ENCODE measurements at places on chromosomes 1 and 21.

- no peak for DNase-seq
Observed at GRCh38 chr1:216847397-216848036, 124.3 kb upstream of the ESRRG start.

DNA sequence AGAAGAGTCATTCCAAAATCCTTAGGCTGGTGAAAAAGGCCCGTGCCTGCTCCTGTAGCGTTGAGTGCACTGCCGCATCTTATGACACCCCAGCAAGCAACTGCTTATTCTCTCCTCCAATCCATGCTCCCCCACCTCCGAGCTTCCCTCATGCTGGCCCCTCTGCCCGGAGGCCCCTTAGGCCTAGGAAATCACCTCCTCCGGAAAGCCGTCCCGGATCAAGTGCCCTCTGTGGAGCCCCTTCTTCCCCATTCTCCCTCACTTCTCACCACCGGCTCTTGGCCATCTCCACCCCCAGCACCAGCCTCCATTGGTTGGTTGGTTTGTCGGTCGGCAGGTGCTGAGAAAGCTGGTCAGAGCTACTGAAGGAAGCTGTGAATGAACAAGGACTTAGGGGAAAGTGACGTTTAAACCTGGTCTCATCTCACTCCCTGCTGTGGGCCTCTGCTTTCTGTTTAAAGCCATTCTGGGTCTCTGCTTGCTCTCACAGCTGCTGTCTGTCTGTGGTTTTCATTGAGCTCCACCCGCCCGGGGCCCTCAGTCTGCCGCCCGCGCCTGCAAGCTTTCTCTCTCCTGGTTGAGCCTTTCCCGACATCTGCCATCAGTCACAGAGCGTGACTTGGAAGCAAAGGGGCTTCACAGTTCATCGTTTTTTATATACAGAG lies 122.2 kb downstream of the KCNN3 start:
- no peak for DNase-seq

- no peak for DNase-seq
Observed at GRCh38 chr21:42440187-42440792, 36.6 kb downstream of the UBASH3A start.

DNA sequence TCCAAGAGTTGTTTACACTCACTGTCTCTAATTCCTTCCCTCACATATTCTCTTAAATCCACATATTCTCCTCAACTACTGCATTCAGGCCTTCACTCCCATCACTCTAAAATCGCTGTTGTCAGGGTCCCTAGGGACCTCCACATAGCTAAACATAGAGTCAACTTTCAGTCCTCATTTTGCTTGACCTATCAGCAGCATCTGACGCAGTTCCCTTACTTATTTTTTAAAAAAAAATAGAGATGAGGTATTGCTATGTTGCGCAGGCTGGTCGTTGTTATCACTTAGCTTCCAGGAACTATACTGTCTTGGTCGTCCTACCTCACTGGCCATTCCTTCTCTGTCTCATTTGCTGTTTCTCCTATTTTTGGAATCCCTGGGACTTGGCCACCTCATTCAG lies 11.7 kb upstream of the PLEKHO1 start:
- DNase-seq, result no peak

DNA sequence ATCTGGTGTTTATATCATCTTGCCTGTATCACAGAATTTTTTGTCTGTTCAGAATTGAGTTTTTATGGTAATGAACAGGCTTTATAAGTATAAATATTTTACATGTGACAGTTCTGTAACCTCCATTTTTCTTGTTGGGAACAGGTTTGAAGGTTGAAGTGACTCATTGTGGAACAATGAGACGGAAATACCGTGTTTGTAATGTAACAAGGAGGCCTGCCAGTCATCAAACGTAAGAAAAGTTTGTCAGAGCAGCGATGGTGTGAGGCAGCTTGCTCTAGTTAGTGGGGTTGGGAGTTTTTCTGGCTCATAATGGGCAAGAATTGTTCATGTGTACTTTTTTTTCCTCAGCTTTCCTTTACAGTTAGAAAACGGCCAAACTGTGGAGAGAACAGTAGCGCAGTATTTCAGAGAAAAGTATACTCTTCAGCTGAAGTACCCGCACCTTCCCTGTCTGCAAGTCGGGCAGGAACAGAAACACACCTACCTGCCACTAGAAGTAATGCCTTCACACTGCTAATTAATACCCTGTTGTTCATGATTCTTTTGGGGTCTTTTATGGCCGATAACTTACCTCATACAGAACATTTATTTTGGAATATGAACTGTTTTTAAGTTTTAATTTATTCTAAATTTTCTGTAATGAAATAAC lies 75.2 kb upstream of the TEKT2 start:
- DNase-seq, result no peak

DNA sequence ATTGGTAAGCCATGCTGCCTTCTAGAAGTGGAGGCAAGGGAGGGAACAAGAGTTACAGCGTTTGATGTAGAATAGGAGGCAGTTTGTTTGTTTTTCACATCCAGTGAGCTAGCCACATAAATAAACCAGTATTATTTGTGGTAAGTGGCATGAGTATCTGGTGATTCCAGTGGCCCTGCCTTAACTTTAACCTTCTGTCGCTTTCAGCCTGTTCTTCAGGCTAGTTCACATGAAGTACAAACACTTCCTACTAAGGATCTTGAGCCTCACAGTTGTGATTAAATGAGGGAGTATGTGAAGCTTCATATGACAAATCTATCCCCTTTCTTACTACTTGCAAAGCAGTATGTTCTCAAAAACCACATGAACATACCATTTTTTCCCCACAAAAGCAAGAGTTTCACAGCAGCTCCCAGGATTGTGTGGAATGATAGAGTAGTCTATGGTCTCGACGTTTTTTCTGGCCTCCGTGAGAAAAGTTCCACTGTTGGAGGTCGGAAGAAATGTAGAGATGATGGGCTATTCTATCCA lies 59.5 kb downstream of the PHACTR4 start:
- no peak for DNase-seq

DNA sequence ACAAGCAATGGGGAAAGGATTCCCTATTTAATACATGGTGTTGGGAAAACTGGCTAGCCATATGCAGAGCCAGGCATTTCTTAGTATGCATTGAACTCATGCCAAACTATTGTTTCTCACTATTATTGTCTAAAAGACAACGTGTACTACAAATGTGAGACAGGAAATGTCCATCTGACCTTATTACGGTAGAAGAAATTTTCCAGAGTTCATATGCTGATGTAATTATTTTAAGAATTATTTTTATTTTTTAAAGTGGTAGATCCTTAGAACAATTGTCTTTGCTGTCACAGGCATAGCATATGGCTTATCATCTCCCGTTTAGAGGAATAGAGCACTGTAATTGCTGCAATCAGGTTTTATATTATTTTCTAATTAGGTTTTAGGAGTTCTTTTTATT lies 75.2 kb upstream of the S1PR1 start:
- no peak for DNase-seq

- DNase-seq, result no peak
Observed at GRCh38 chr1:14661222-14661621, 62.7 kb downstream of the KAZN start.

DNA sequence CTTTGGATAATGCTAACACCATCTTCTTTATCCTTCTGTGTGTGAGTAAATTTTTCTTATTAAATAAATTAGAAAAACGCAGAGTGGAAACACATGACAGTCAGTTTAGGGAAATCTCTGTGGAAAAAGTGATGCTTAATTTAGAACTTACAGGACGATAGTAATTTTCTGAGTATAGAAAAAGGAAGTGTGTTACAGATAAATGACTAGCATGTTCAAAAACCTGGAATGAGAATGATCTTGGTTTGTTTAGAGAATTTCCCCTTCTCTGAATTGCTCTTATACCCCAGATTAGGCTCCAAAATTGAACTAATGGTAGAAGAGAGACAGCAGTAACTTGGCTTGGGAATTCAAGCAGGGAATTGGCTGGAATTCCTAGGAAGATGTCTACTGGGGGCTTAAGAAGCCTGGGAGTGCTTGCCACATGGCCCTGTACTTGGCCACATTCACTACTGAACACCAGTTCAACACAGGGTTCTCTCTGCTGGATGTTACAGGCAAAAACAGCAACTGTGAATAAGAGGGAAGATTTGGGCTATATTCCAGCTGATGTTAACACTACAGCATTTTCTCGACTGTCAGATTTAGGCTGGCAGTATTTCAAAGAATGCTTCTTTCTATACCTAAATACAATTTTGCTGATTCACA lies 1004.2 kb downstream of the TTLL7 start:
- DNase-seq, result no peak

- DNase-seq, result peak; percentile 44
Observed at GRCh38 chr1:36099681-36100341, 11.1 kb downstream of the ADPRS start.

GRCh38 chr1:3491291-3492246 lies 37.1 kb downstream of the ARHGEF16 start:
- no peak for DNase-seq

DNA sequence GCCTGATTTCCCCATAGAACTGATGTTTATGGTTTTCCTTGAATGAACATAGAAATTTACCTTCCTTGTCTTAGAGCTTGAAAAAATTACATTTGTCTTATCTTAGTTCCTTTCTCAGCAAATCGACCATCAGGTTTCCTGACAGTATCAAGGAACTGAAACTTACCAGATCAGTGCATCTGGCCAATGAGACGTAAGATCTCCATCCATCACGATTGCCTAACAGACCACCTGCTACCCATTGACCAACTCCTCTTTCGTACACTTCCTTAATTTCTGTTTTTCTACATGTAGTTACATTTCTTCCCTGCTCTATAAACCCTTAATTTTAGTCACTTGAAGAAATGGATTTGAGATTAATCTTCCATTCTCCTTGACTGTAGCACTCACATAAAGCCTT lies 57.4 kb upstream of the TMPRSS15 start:
- DNase-seq, result no peak

- no peak for DNase-seq
Observed at GRCh38 chr1:44785029-44785380, 3.0 kb downstream of the BEST4 start.

DNA sequence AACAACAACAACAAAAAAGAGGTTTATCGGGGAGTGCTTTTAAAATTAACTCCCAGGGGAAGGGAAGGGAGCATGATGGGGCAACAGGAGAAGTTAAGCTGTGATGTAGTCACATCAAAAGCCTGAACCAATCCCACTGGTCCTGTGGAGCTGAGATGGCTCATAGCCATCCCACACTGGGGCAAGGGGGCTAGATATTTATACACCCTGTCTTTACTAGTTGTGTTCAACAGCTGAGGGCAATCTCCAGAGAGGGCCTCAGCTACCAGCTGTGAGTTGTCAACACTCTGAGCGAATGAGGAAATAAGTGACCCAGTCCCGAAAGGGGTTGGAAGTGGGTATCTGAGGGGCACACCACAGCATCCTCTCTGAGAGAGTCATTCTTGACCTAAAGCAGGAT lies 31.0 kb upstream of the CREG1 start:
- no peak for DNase-seq

GRCh38 chr1:46687921-46688509 lies 16.4 kb downstream of the TEX38 start:
- DNase-seq, result no peak

Data from smooth muscle cell of the brain vasculature (primary cell).